ENCODE measurements at places on chromosomes 11 and 22.

GRCh38 chr11:40376331-40376730 is 1083.1 kb downstream of the LRRC4C start:
- no peak for DNase-seq

DNA sequence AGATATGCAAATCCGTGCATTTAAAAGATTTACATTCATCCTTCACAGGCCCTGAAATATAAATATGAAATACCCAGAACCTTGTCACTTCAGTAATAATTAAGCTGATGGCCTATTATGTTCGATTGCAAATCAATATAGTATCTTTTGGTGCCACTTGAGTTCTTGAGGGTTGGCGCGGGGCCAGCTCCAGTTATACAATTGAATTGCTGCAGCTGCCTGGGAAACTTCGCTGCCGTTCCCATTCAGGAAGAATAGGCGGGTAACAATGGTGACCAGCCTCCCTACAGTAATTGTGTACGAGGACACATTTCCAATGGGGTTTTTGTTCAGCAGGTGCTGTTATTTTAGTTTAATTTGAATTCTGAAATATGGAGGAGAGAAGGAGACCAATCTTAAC is 451.2 kb downstream of the INSC start:
- DNase-seq, result no peak

- no peak for DNase-seq
Observed at GRCh38 chr11:123357990-123358827, 71.9 kb upstream of the GRAMD1B start.

GRCh38 chr11:46247090-46247489 is 30.4 kb upstream of the CREB3L1 start:
- DNase-seq, result no peak

DNA sequence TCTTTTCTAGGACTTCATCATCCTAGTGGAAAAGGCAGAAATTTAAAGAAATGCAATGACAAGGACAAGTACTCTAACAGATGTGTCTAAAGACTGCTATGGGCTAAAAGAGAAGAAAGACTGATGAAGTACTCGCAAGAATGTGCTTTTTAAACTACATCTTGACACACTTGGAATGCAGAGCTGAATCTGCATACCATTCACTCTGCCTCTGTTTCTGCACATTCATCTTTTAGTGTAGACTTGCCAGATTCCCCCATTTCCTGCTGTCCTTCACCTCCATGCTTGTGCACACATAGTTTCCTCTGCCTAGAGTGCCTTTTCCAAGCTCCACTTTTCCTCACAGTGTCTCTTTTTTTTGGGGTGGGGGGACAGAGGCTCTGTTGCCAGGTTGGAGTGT is 239.0 kb upstream of the CCDC179 start:
- no peak for DNase-seq

DNA sequence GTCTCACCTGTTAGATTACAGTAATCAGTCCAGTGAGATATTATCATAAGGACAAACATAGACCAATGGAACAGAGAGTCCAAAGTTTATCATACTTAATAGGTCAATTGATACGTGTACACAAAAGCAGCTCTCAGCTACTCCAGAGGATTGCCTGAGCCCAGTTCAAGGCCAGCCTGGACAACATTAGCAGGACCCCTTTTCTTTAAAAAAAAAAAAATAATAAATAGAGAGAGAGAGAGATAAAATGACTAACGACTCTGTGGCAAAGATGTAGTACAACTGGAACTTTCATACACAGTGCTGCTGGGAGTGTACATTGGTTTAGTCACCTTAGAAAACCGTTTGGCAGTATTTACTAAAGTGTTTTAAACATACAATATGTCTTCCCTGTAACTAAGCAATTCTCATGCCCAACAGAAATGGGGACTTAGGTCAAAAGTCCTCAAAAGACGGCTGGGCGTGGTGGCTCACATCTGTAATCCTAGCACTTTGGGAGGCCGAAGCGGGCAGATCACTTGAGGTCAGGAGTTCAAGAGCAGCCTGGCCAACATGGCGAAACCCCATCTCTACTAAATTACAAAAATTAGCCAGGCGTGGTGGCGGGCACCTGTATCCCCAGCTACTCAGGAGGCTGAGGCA is 10.6 kb downstream of the SNX32 start:
- DNase-seq, result no peak

DNA sequence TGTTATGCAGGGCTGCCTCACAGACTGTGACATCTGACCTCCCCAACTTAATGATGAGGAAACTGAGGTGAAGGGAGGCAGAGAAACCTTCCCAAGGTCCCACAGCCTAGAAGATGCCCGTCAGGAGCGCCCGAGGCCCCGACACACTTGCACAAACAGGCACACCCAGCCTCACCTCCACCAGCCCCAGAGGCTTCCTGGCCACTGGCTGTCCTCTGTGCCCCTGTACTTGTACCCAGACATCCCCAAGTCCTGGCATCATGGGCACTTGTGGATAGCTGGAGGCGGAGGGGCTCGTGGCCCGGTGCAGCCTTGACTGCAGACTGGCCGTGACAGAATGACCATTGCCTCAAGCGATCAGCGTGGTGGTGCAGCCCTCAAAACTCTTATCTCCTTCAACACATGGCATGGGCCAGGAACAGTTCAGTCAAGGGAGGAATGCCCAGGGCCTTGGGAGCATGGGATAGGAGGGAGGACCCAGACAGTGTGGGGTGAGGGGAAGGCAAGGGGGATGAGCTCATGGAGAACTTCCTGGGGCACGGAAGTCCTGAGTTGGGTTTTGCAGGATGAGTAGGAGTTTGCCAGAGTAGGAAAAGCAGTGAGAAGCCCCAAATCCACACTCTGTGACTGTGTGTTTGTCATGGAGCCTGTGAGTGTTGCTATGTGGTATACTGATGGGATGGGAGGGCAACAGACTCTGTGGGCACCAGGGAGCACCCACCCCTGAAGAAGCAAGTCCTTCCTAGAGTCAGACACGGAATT is 25.8 kb upstream of the PPARA start:
- no peak for DNase-seq

- DNase-seq, result no peak
Observed at GRCh38 chr22:44220727-44221680, 40.3 kb downstream of the PARVG start.

GRCh38 chr11:100830978-100831732 is 144.1 kb downstream of the ARHGAP42 start:
- no peak for DNase-seq

GRCh38 chr11:129969920-129970319 is 32.7 kb downstream of the PRDM10 start:
- no peak for DNase-seq

- DNase-seq, result no peak
Observed at GRCh38 chr22:22713416-22713815, 69.0 kb downstream of the GGTLC2 start.

GRCh38 chr11:63537293-63538101 is 889 bp downstream of the PLAAT4 start:
- no peak for DNase-seq

DNA sequence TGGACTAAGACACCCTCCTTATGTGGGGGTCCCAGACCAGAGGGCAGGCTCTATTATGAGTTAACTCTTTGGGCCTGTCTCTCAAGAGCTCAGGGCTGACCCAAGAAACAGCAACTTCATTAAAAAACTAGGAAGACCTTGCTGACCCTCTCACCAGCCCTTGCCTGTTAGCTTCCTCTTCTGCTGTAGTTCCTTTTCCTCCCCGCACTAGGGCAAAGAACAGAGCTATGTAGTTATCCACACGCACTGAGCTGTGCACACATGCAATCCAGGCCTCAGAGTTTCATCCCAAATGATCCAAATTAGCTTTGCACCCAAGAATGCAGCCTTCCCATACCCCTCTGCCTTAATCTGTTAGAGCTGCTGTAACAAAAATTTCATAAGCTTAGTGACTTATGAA is 539.6 kb upstream of the CADM1 start:
- no peak for DNase-seq

- DNase-seq, result no peak
Observed at GRCh38 chr11:2302896-2303626, 1.2 kb downstream of the TSPAN32 start.

GRCh38 chr11:125264100-125265022 is 99.8 kb downstream of the PKNOX2 start:
- no peak for DNase-seq

DNA sequence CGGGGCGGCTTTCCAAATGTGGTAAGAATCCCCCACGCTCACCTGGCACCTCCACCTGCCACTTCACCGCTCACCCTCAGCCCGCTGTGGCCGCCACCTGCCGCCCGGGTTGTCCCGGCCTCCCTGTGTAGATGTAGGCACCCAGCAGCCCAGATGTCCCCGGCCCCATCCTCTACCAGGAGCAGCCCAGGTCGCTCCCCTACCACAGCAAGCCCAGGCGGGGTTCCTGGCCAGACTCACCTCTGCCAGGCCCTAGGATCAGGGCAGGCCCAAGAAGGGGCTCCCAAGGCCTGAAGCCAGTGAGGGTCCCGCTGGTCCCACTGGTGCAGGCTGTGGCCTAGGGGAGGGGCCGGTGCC is 27.4 kb downstream of the MOB2 start:
- DNase-seq, result no peak

GRCh38 chr11:64284962-64285884 is at the start of gene GPR137:
GPR137 (plus strand) TSS chr11:64285848; CDS start chr11:64286525, 677 bp downstream.
- DNase-seq, result peak; percentile 96

- no peak for DNase-seq
Observed at GRCh38 chr11:92225568-92226330, 1.1 kb downstream of the FAT3 start.

GRCh38 chr11:8584511-8584910 is 9.5 kb downstream of the STK33 start:
- no peak for DNase-seq

DNA sequence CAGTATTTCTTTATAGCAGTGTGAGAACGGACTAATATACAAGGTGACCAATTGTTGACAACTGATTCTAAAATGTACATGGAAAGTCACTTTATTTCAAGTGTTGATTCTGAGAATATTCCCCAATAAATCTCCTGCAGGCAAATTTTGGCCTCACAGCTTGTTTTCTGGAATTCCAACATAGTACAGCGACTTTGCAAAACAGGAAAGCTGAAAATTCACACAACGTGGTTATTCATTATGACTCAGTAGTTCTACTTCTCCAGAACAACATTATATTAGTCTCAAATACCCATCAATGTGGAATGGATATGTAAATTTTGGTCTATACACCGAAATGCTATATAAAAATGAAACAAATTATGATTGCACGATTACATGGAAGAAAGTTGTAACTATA is 22.5 kb upstream of the OR5AN1 start:
- no peak for DNase-seq

GRCh38 chr11:68396516-68396915 is 64.0 kb upstream of the PPP6R3 start:
- DNase-seq, result no peak

DNA sequence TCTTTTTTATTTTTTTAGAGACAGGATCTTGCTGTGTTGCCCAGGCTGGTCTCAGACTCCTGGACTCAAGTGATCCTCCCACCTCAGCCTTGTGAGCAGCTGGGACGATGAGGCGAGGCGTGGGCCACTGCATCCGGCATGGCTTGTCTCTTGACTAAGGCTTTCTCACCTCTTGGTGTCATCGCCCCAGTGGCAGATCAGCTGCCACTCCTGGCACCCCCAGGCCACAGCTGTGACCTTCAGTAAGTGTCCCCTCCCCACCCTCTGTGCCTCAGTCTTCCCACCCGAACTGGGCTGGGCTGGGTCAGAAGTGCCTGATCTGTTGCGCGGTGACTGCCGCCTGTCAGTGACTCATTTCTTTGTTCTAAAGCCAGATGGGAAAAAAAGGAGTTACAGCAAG is 3.6 kb downstream of the SYNGR1 start:
- no peak for DNase-seq

DNA sequence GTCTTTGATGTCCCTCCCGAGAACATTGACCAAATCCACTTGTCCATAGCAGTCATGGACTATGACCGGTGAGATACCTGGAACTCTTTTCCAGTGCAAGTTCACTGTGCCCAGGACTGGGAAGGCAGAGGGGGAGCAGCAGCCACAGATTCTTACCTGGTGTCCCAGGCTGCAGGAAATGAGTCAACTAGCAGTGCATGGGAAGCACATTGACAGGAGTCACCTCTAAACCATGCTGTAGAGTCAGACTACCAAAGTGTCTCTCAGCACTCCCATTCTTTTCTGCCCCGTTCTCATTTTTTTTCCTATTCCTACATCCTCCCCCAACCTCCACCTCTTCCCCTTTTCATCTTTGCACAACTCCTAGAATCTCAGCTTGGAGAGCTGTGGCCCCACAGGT is 67.2 kb upstream of the OLFML1 start:
- DNase-seq, result no peak

- DNase-seq, result no peak
Observed at GRCh38 chr11:35241083-35241482, 102.1 kb downstream of the CD44 start.

- DNase-seq, result no peak
Observed at GRCh38 chr22:32466496-32466895, 2.2 kb upstream of the BPIFC start.

DNA sequence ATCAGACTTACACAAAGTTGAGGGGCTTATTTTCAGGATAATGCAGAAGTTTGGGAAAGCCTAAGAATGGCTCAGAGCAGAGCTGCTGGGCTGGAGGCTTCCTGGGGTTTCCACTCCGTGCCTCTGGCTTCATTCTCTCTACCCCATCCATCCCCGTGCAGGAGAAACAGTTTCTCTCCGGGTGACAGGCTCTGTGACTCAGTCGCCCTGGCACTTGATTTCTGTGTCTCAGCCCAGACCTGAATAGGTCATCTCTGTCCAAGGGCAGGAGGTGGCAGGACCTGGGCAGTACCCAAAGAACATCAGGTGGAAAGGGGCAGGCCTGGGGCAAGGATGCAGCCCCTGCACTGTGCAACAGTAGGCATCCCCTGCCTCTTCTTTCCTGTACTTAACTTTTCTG is 38.4 kb upstream of the RTL6 start:
- no peak for DNase-seq

GRCh38 chr11:81072273-81072672 is 1631.4 kb upstream of the TENM4 start:
- DNase-seq, result no peak

DNA sequence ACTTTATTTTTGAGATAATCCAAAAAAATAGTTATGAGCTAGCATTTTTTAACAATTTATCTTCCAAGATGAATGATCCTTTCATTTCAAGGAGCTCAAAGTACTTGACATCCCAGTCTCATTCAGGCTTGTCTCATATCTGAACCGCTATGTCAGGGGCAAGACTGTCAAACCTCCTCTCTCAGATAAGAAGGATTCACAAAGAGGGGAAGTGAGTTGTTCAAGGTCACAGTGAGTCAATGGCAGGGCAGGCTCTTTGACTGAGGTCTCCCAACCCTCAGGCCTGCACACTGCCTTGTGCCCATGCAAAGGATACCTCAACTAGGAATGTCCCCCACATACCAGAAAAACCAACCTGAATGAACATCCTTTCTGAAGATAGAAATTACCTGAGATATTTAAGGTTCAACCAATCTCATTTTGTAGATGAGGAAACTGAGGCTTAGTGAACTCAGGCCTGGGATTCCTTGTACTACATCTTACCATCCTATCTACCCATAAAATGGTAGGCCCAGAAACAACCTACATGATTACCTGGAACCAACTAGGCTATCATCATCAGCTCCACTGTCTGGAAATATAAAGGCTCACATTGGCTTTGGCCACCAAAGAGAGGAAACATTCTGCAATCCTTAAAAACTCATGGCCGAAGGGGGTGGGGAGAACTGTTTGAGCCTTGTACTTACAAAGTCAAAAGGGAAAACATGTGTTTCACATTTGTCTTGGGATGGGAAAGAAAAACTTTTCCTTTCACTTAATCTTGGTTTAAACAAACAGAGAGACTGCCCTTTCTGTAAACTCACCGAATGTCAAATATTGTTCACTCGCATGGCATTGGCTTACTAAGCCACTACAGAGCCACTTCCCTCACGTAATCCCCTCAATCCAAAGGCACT is 51.1 kb downstream of the LIF start:
- DNase-seq, result no peak

GRCh38 chr22:28989035-28989464 is 72.6 kb downstream of the C22orf31 start:
- DNase-seq, result no peak

- DNase-seq, result no peak
Observed at GRCh38 chr11:35126879-35127581, 11.9 kb upstream of the CD44 start.

All from naive B cell (primary cell).